ENCODE measurements at places on chromosomes 1 and 21. TPM values are rescaled to one million over a fixed set of nuclear protein-coding genes. Genes with fewer than 3 reads are reported as not detected.

- H3K4me3 ChIP-seq, result no peak overlapping the region
- no peak for DNase-seq
- peaks cover 9% of the 10 kb centered on the region for H3K4me1 ChIP-seq
- no peaks in the 10 kb centered on the region for H3K36me3 ChIP-seq
- H3K27ac ChIP-seq, result no peak overlapping the region
Observed at GRCh38 chr1:16716691-16717335, 23.5 kb upstream of the RNU1-4 start.

ZNF593OS gene
- total RNA-seq, result not detected

- peaks cover 28% of the 10 kb centered on the region for H3K4me1 ChIP-seq
Observed at GRCh38 chr1:173433751-173434326, 43.3 kb upstream of the PRDX6 start.

GRCh38 chr1:53804791-53805505 lies 33.1 kb downstream of the NDC1 start:
- no peak overlapping the region for H3K27ac ChIP-seq
- no peaks in the 10 kb centered on the region for H3K27me3 ChIP-seq
- DNase-seq, result no peak
- peaks cover 65% of the 10 kb centered on the region for H3K36me3 ChIP-seq
- no peaks in the 10 kb centered on the region for H3K4me1 ChIP-seq

DHDDS gene
- total RNA-seq, result 27.9 TPM

DNA sequence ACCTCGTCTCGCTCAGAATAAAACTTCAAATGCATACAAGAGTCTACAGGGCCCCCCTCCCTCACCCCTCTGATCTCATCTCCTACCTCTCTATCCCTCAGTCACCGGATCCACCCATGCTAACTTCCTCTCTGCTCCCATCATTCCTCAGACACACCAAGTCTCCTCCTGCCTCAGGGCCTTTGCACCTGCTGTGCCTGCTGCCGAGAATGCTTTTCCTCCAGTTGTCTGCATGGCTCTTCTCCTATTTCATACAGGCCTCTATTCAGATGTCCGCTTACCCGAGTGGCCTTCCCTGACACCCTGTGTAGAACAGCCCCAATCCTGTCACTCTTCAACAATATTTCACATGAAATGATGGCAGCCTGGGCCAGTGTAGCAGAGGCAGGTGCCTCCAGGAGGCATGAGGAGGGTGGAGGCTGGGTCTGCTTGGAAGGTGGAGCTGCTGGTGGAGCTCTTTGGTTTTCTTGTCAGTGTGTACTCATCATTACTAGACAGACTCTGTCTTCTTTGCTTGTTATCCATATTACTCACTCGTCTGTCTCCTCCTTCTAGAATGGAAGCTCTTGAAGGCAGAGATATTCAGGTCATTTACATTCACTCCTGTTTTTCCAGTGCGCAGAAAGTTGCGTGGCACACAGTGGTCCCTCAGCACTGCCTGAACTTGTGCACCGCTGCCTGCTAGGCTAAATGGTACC lies 4.2 kb downstream of the SH2D2A start:
- DNase-seq, result no peak
- no peak overlapping the region for H3K27ac ChIP-seq
- H3K4me1 ChIP-seq, result peaks cover 33% of the 10 kb centered on the region
- no peaks in the 10 kb centered on the region for H3K36me3 ChIP-seq
- no peak overlapping the region for H3K4me3 ChIP-seq

DNA sequence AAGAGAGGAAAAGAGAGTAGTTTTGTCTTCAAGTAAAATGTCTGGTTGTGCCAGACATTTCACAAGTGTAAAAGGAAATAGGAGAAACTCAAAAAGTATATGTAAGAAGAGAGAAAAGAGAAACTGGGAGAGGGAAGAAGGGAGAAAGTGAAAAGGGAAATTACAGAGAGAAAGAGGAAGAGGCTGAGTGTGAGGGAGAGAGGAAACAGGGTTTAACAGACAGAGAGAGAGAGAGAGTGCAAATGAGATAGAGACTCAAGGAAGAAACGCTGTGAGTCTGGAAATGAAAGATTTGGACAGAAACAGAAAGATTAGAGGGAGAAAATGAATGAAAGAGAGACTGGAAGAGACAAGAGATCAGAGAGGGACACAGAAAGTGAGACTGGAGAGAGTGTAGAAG lies 806.2 kb downstream of the PLA2G4A start:
- H3K27ac ChIP-seq, result no peak overlapping the region
- no peaks in the 10 kb centered on the region for H3K4me1 ChIP-seq
- no peaks in the 10 kb centered on the region for H3K27me3 ChIP-seq
- no peak for DNase-seq
- H3K4me3 ChIP-seq, result no peak overlapping the region

- H3K36me3 ChIP-seq, result no peaks in the 10 kb centered on the region
- H3K4me3 ChIP-seq, result no peak overlapping the region
- DNase-seq, result no peak
- H3K27ac ChIP-seq, result no peak overlapping the region
Observed at GRCh38 chr1:57163789-57164188, 198.0 kb upstream of the C8B start.

GRCh38 chr1:186152227-186152619 lies 222.8 kb downstream of the TPR start:
- H3K36me3 ChIP-seq, result no peaks in the 10 kb centered on the region
- H3K4me3 ChIP-seq, result no peak overlapping the region
- peaks cover 4% of the 10 kb centered on the region for H3K4me1 ChIP-seq
- DNase-seq, result no peak
- no peak overlapping the region for H3K27ac ChIP-seq

DNA sequence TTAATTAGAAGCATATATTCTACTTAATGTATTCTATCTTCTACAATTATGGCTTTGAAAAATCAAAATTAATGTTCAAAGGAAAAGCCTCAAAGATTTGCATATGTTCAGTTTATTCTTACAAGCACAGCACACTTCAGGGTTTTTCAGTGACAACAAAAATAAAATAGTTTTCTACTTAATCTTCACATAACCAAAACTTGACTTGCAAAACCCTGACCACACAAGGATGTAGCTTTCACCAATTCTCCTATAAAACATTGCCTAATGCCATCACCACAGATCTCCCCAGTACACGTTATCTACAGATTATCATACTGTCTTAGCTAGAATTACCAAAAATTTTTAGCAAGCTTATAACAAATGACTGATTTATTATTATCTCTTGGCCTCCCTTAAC lies 23.3 kb downstream of the LPAR3 start:
- DNase-seq, result no peak
- H3K27me3 ChIP-seq, result no peaks in the 10 kb centered on the region
- H3K36me3 ChIP-seq, result no peaks in the 10 kb centered on the region
- H3K27ac ChIP-seq, result no peak overlapping the region

DNA sequence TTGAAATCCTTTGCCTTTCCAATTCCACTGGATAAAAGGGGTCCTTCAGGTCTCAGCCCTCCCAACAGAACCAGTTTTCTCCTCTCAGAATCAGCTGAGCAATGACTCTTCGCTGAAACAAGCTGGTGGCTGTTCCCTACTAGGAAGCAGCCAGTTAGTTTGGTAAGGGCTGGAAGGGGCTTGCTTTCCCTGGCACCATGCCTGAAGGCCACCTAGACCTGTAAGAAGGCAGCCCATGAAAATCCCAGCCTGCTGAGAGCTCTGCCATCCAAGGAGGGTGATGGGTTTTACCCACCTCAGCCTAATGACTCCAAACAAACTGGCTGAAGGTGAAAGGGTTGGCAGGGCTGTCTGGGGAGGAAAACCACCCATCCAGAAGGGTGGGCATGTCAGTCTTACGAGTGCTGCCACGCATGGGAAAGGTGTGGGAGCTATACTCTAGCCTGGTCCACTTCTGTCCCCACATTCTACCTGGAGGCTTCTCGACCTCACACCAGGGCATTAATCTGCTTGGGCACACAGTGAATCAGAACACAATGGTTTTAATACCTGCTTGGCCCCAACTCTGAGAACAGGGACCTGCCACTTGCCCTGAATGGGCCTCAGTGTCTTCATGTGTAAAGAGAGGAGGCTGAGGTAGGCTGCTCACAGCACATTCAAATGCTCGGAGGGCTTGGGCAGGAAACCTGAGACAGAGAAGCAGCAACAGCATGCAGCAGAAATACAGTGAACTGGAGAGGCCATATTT lies 53.0 kb downstream of the CD46 start:
- H3K4me3 ChIP-seq, result peak overlapping the region; percentile 43
- H3K27me3 ChIP-seq, result no peaks in the 10 kb centered on the region
- no peak for DNase-seq

FGR gene
- 3.5 TPM for total RNA-seq

DNA sequence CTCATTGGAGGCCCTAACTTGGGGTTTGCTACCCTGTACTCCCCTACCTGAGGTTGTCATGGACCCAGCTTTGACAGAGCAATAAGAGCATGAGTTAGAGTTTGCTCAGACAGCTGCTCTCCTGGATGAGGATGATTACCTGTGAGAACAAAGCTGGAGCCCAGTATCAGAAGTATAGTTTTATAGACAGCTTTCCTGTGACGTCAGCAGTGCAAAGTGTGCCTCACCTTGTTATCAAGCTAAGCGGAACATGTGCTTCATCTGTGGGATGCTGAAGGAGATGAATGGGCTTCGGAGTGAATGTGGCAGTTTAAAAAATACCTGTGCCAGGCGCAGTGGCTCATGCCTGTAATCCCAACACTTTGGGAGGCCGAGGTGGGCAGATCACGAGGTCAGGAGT lies 5.4 kb upstream of the WDR47 start:
- H3K27me3 ChIP-seq, result no peaks in the 10 kb centered on the region
- no peak overlapping the region for H3K4me3 ChIP-seq
- H3K4me1 ChIP-seq, result peaks cover 3% of the 10 kb centered on the region

GRCh38 chr1:7438921-7439655 lies 332.0 kb upstream of the VAMP3 start:
- no peaks in the 10 kb centered on the region for H3K4me1 ChIP-seq
- H3K4me3 ChIP-seq, result no peak overlapping the region
- no peaks in the 10 kb centered on the region for H3K27me3 ChIP-seq
- no peaks in the 10 kb centered on the region for H3K36me3 ChIP-seq

DNA sequence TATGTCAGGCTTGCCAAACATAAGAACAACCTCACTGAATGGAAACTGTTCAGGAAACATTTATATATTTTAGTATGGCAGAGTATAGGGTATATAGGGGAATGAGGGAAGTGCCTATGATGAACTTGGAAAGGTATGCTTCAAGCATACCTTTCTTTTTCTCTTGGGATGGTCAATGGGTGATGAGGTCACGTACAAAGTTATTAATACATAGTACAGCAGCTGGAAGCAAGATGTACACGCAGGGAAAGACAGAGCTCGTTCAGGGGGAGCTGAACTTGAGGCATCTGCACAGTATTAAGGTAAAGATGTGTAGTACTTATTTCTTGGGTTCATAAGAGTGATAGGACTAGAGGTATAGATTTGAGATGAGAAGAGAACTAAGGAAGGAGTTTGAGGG lies 61.5 kb downstream of the ABCD3 start:
- H3K36me3 ChIP-seq, result peaks cover 52% of the 10 kb centered on the region
- peaks cover 11% of the 10 kb centered on the region for H3K4me1 ChIP-seq
- no peak overlapping the region for H3K4me3 ChIP-seq

- H3K36me3 ChIP-seq, result no peaks in the 10 kb centered on the region
- DNase-seq, result no peak
- no peak overlapping the region for H3K27ac ChIP-seq
- H3K4me1 ChIP-seq, result no peaks in the 10 kb centered on the region
- peaks cover 99% of the 10 kb centered on the region for H3K27me3 ChIP-seq
- no peak overlapping the region for H3K4me3 ChIP-seq
Observed at GRCh38 chr1:22619252-22619651, 17.2 kb upstream of the C1QA start.

SPRR2B gene
- not detected for total RNA-seq

PCBP3 gene
- total RNA-seq, result 2.9 TPM

AMY2A gene
- total RNA-seq, result not detected

- no peaks in the 10 kb centered on the region for H3K27me3 ChIP-seq
- H3K27ac ChIP-seq, result no peak overlapping the region
- DNase-seq, result no peak
- no peaks in the 10 kb centered on the region for H3K4me1 ChIP-seq
Observed at GRCh38 chr1:71733121-71733520, 549.2 kb downstream of the NEGR1 start.

DNA sequence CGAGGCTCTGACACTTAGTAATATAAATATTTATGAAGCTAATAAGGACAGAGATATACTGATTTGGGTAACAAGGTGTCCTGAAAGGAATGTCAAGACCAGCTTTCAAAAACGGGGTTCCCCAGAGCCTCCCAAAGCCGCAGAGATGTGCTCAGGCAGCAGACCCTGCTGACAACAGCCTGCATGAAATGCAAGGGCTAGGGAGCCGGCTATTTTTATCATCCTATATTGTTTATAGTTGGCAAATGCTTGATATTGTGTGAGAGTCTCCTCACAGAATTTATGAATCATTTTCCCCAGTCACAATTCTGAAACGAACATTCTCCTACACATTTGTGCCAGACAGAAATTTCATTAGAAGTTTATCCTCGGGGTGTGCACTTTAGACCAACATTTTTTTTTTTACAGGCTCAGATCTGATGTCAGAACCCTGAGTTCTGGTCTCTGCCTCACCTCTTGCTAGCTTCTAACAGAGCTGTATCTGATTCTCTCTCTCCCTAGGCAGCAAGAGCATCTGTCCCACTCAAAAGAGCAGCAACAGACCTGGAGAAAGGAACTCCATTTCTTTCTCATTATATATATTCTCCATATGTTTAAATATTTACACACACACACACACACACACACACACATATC lies 302.3 kb upstream of the PLD5 start:
- no peaks in the 10 kb centered on the region for H3K4me1 ChIP-seq
- no peak for DNase-seq
- no peak overlapping the region for H3K27ac ChIP-seq
- H3K4me3 ChIP-seq, result no peak overlapping the region

- peak overlapping the region; percentile 79 for H3K27ac ChIP-seq
- H3K4me1 ChIP-seq, result peaks cover 34% of the 10 kb centered on the region
- no peaks in the 10 kb centered on the region for H3K27me3 ChIP-seq
- peaks cover 27% of the 10 kb centered on the region for H3K36me3 ChIP-seq
Observed at GRCh38 chr1:225508538-225509375, 80.9 kb upstream of the LBR start.

GRCh38 chr1:244881552-244882280 lies 17.4 kb upstream of the HNRNPU start:
- H3K4me1 ChIP-seq, result no peaks in the 10 kb centered on the region
- H3K27me3 ChIP-seq, result no peaks in the 10 kb centered on the region
- H3K36me3 ChIP-seq, result no peaks in the 10 kb centered on the region
- no peak overlapping the region for H3K4me3 ChIP-seq
- no peak for DNase-seq

DNA sequence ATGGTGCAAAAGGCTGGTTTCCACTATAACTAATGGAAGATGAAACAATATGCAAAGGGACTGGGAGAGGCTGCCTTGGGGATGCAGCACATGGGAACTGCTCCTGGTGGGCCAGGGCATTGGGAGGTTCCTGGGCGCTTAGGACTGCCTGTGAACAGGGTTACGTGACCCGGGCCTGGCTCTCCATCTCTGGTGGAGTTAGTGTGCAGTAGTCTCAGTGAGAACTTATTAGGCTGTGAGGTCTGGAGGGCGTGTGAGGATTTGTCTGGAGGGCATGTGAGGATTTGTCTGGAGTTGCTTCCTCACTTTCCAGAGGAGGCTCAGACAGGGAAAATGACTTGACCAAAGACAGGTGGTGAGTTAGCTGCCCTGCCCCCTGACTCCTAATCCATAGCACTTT lies 1.5 kb upstream of the ETV3L start:
- no peaks in the 10 kb centered on the region for H3K36me3 ChIP-seq
- no peak overlapping the region for H3K27ac ChIP-seq
- DNase-seq, result no peak
- H3K4me1 ChIP-seq, result no peaks in the 10 kb centered on the region
